Activated naive CD8-positive, alpha-beta T cell treated with anti-CD3 and anti-CD28 coated beads, Interleukin-2, amount 50 U/mL, for 24 hours (primary cell): ENCODE measurements at places on chromosomes 3 and 15.

GRCh38 chr15:63522225-63522578, 17.8 kb downstream of the USP3 start:
- no peak for DNase-seq

DNA sequence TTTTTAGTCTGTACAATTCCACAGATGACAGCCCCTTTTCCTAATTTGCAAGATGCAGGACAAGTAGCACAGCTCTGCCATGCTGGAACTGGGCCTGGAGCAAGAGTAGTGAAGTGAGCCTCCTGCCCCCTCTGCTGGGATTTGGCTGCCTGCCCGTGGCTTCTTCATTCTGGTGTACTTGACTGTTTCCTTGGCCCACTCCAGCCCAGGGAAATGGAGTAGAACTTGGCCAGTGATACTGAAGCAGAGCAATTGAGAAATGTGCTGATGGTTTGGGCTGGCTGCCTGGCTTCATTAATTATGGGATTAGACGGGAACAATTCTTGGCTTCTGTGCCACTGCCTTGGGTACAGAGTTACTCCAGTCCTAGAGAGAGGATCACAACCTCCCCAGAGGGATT, 2.8 kb downstream of the GPD1L start:
- no peak for DNase-seq

- DNase-seq: no peak
These were observed 374.2 kb downstream of the PLCL2 start for GRCh38 chr3:17258823-17259436.

- DNase-seq: no peak
These were observed 5.5 kb upstream of the NR2E3 start for GRCh38 chr15:71804695-71805470.

GRCh38 chr15:33985751-33986150, 17.5 kb downstream of the CHRM5 start:
- DNase-seq: no peak

DNA sequence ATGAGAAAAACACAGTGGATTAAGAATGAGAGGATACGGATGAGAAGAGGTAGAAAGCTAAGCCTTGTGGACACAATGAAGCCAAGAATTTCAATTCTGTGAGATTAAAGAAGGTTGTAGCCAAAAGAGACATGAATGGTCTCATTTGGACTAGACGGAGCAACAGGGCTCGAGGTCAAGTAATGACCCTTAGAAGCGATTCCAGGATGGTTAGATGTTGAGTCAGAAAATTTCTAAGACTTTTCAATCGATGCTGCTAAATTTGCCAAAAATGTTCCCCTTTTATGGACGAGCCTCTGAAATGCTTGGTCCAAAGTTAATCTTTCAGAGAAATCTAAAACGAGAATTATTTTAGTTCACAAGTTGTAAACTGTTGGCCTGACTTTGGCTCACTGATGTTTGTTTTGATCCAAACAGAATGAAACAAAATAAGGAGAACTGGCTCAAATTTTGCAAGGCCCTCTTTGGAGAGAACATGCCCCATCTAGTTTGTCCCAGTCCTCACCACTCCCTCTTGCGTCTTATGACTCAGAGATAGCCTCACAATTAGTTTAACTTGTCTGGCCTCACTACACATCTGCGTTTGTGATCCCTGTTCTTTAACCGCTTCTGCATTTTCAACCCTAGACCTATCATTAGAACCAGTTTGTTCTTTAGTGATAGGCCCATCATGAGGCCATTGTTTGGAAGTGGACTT, 235.5 kb downstream of the PDZRN3 start:
- no peak for DNase-seq

GRCh38 chr3:15300323-15301078, 31.9 kb downstream of the SH3BP5 start:
- no peak for DNase-seq

GRCh38 chr3:24736701-24737100, 242.1 kb upstream of the THRB start:
- DNase-seq: no peak
